ENCODE measurements at places on chromosomes 6 and 20. TPM values are rescaled to one million over a fixed set of nuclear protein-coding genes. Genes with fewer than 3 reads are reported as not detected.

ZNF184 gene
- total RNA-seq, result 5.7 TPM

FAM184A gene
- total RNA-seq, result under 0.01 TPM

CALHM5 gene
- 2.2 TPM for total RNA-seq

CLVS2 gene
- not detected for total RNA-seq

PAK5 gene
- not detected for total RNA-seq

PRND gene
- not detected for total RNA-seq

ENPP3 gene
- 0.29 TPM for total RNA-seq

SLC12A5 gene
- total RNA-seq, result under 0.01 TPM

ULBP2 gene
- total RNA-seq, result 11.5 TPM

NHSL1 gene
- total RNA-seq, result 28.9 TPM

BMP2 gene
- 6.8 TPM for total RNA-seq

OVOL2 gene
- total RNA-seq, result not detected

SPATS1 gene
- not detected for total RNA-seq

STK35 gene
- 28.1 TPM for total RNA-seq

LTA gene
- not detected for total RNA-seq

ID4 gene
- total RNA-seq, result 1.5 TPM

LINC00237 gene
- total RNA-seq, result not detected

AVP gene
- not detected for total RNA-seq

ULBP3 gene
- 7.0 TPM for total RNA-seq

TBCC gene
- total RNA-seq, result 47.2 TPM

SOBP gene
- total RNA-seq, result 1.9 TPM

TREM1 gene
- total RNA-seq, result 0.29 TPM

STAU1 gene
- total RNA-seq, result 54.3 TPM

MOCS1 gene
- 13.3 TPM for total RNA-seq

C20orf96 gene
- 3.4 TPM for total RNA-seq

Data from placental pericyte (primary cell).